Activated CD4-positive, alpha-beta memory T cell treated with anti-CD3 and anti-CD28 coated beads for 36 hours (primary cell): ENCODE measurements at places on chromosomes 12 and 14. TPM values are rescaled to one million over a fixed set of nuclear protein-coding genes. Genes with fewer than 3 reads are reported as not detected.

DNA sequence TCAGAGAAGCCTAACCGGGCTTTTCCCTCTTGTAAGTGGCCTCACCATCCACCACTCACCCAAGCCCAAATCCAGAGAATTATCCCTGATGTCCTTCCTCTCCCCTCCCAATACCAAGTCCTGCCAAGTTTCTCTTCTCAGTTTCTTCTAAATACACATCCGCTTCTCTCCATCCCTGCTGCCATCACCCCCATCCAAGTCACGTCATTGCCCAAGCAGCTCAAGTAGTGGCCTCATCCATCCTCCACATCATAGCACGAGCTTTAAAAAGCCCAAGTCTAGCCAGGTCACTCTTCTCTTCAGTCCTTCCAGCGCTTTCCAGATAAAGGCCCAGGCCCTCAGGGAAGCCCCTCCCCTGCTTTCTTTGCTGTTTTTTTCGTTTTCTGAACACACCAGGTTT, 25.4 kb downstream of the IL31 start:
- no peak for DNase-seq

DNA sequence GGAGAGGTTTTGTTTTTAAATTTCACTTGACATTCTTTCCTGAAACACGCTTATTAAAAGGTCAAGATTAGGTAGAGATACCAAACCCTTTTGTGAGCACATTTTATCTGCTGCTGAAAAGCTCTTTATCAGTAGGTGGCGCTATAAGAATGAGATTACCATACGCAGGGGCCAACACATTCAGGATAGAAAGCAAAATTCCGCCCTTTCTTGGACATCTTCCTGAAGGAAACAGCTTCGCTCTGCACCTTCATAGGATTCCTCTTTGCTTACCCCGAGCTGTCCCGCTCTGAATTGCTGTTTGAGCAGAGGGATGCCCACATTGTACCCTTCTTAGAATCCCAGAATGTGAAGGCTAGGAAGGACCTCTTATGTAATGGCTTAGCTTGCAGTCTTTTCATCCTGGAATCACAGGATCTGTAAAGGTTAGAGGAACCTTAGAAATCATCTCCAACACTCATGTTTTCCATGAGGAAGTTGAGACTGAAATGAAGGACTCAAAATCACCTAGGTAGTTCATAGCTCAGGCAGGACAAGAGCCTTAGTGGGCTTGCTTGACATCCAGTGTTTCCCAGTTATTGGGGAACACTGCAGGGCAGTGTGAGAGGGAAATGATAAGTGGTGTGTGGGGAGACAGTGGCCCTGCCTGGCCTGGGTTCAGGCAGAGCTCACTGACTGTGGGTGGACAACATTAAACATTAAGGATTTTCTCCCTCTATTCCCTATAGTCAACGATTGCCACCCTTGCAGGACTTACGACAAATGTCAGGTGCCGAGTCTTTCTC, 38.7 kb upstream of the CRY1 start:
- DNase-seq = peak; percentile 11

GRCh38 chr14:104157016-104157928, 18.9 kb downstream of the KIF26A start:
- no peak for DNase-seq

DNA sequence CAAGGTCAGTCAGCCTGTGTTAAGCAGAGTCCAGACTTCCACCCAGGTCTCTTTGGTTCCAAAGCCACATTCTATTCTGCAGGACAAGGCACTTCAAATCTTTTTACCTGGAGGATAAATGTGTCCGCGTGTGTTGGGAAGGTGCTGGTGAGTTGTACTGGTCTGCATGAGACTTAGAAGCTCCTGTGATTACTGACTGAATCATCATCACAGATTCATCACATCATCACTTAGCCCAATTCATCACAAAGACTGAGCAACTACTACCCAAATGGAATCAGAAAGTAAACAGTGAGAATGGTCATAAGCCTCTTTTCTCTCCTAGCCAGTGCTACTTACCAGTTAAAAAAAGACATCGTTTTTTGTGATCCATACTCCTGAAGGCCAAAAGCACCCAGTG, 5.3 kb downstream of the SLC15A5 start:
- no peak for DNase-seq

DNA sequence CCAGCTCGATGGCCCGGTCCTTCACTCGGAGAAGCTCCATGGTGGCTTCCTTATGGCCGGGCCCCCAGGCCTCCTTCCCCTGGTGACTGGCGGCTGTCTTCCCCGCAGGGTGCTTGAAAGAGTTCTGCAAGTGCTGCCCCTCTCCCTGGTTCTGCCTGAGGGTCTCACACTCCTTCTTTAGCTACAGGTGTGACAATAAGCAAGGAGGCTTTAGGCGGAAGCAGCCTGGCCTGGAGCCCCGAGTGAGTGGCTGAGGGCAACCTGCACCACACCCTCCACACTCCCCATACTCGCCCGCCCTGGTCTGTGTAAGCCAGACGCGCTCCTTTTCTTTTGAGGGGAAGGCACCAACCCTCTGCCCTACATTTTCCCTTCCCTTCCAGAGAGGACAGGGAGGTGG, 62.5 kb upstream of the GPR68 start:
- DNase-seq = no peak

The PTPRB gene
- total RNA-seq = not detected

The RAD9B gene
- total RNA-seq = 2.7 TPM

DNA sequence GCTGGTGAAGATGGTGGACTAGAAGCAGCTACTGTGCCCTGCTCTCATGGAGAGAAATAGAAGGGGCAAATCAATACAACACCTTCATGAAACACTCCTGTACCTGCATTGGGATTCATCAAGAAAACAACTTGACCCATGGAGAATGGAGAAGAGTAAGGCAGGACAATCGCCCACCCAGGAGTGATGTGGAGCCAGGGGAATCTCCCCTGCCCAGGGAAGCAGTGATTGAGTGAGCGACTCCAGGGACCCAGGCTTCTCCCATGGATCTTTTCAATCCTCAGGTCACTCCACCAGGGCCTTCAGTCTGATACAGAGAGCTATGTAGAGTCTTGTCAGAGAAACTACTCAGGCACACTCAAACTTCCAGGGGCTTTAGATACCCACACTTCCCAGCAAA, 161.9 kb upstream of the DYRK2 start:
- no peak for DNase-seq

DNA sequence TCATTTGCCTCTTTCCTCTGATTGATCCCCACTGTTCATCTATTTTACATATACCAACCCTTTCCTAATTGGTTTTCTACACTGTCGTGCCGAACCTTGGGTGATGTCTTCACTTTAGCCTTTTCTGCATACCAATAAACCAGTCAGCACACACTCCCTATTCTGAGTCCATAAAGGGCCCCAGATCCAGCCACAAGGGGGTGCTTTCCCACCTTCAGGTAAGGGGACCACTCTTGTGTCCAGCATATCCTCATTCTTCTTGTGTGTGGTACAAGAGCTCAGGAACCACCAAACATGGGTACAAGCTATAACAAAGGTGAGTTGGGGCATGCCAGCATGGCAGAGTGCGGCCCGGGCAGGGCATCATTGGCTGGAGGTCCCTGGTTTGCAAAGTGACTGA, 859.8 kb downstream of the FSCB start:
- DNase-seq = no peak

The ARMH4 gene
- total RNA-seq = not detected

- peak; percentile 5 for DNase-seq
These were observed 380.1 kb downstream of the ALG10 start for GRCh38 chr12:34402228-34402898.

GRCh38 chr14:38187528-38187927, 20.2 kb upstream of the SSTR1 start:
- no peak for DNase-seq

- no peak for DNase-seq
These were observed 1.3 kb downstream of the MYL6B start for GRCh38 chr12:56153678-56154065.

GRCh38 chr14:20603813-20604690, 12.9 kb upstream of the RNASE12 start:
- no peak for DNase-seq

GRCh38 chr12:127654383-127654985, 612.5 kb upstream of the TMEM132C start:
- DNase-seq = no peak
